ENCODE measurements at places on chromosomes 3 and 15.
A peak's percentile ranks its signal among the peaks of the same experiment; 100 is the strongest.

GRCh38 chr3:21020043-21020442, 731.0 kb downstream of the ZNF385D start:
- no peak for DNase-seq

DNA sequence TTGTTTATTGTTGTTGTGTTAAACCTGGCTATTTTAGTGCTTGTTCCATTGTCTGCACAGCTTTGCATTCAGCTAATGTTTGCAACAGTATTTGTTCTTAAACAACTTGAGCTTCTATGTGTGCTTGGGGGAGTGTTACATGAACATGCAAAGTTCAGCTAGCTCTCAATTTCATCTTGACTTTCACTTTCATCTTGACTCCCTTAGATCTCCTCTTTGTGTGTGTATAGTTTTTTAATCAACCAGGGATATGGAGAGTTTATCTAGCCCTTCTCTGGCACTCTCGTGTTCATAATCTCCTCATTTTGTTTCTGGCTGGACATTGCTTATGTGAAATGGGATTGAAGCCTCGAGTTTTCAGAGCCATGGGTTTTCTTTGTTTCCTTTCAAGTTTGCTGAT, 212.4 kb upstream of the ZBTB20 start:
- DNase-seq = no peak

- DNase-seq = no peak
Observed at GRCh38 chr3:111785034-111785433, 74.0 kb upstream of the PHLDB2 start.

DNA sequence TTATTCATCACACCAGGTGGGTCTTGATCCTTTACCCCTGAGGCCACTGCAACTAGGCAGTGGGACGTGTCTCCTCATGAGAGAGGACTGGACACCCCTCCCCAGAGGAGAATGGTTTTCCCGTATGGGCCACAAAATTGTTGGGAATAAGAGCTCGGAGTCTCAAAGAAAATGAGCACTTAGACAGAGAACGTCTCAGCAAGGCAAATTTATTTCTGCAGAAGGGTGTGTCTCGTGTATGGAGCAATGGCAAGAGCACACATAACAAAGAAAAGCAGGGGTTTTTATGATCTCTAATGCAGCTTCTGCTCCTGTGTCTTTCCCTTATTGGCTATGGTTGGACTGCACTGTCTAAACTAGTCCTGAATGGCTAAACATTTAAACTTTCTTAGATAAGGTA, 803.5 kb downstream of the PLOD2 start:
- DNase-seq = no peak

DNA sequence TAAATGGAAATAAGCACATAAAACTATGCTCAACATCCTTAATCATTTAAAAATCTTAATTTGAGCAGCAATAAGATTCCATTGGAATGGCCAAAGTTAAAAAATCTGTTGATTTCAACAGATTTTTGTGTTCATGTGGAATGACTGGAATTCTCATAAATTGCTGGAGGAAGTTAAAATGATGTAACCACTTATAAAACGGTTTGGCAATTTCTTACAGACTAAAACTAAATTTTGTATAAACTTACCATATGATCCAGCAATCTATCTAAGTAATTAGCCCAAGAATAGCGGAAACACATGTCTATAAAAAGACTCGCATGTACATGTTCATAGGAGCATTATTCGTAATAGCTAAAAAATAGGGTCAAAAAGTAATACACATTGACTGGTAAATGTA, 1713.6 kb downstream of the SI start:
- DNase-seq = no peak

- DNase-seq = no peak
Observed at GRCh38 chr3:107588217-107588616, 65.5 kb downstream of the BBX start.

DNA sequence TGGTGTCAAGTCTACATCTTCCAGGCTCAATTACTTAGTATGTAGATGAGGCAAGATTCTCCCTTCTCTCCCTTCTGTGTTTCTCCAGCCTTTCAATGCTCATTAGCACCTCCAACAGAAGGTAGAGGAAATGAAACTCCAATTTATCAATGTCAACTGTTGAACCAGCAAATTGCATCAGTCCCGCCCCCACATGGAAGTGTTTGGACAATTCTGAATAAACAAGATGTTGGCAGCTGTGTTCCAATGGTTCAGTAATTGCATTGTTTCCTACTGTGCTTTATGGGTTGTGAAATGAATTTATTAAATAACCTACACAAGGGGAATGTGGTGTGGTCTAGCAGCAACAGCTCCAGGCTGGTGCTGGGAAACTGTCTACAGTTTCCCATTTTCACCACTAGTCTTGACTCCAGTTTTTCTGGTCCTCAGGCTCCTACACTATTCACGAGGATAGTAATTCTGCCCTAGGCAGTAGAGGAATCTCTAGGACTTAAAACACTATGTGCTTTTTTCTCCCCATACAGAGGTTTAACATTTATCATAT, 91.9 kb downstream of the MB21D2 start:
- DNase-seq = peak; percentile 28

DNA sequence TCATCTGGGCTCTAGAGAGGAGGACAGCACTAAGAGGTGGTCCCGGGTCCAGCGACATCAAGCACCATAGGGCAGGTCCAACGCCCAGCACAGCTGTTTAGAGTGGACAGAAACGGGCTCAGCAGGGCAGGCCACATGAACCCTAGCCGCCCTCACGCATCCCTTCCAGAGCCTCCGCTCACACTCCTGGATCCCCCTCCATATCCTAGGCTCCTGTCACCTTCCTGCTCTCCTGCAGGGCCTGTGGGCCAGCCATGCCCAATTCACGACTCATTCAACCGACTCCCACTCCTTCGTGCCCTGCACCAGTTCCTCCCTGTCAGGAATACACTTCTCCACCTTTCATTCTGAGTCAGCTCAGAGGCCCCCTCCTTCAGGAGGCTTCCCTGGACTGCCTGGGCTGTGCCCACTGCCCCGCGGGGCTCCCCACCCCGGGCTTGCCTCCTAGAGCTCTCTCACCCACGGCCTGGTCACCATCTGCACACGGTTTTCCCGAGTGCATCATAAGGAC, 90.2 kb downstream of the LINGO1 start:
- no peak for DNase-seq

DNA sequence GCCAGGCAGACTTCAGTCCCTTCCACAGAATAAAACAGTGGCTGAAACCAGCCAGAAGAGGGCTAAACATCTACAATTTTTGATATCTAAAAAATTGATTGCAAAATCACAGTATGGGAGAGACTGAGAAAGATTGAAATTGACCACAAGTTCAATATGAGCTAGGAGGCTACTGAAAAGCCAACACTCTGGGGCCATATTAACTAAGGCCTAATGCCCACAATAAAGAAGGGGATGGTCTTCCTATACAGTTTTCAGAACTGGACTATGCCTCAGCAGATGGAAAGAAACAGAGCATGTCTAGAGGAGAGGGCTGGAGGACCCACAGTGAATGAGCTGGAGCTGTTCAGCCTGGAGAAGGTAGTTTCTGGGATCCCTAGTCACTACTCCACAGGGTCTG, 53.2 kb downstream of the WNT7A start:
- DNase-seq = no peak

- DNase-seq = no peak
Observed at GRCh38 chr3:42486814-42487565, 15.5 kb upstream of the VIPR1 start.

- DNase-seq = no peak
Observed at GRCh38 chr3:178686826-178687225, 150.6 kb downstream of the KCNMB2 start.

DNA sequence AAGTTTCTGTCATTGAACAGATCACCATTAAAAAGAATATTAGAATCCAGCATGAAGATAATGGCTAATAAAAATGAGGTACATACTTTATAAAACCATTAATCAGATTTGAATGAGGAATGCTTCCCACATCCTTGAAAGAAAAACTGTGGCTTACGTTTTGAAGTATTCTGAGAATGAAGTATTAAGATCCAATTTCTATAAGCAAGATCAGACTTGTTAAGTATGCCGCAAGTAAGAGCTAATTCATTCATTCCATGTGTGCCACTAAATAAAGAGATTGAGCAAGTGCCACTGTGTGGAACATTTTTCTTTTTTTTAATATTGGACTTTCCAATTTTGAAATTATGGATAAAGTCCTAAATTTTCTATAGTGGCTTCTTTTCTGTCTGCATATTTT, 30.6 kb downstream of the NMD3 start:
- DNase-seq = no peak

- DNase-seq = no peak
Observed at GRCh38 chr3:14906355-14906971, 40.9 kb upstream of the NR2C2 start.

DNA sequence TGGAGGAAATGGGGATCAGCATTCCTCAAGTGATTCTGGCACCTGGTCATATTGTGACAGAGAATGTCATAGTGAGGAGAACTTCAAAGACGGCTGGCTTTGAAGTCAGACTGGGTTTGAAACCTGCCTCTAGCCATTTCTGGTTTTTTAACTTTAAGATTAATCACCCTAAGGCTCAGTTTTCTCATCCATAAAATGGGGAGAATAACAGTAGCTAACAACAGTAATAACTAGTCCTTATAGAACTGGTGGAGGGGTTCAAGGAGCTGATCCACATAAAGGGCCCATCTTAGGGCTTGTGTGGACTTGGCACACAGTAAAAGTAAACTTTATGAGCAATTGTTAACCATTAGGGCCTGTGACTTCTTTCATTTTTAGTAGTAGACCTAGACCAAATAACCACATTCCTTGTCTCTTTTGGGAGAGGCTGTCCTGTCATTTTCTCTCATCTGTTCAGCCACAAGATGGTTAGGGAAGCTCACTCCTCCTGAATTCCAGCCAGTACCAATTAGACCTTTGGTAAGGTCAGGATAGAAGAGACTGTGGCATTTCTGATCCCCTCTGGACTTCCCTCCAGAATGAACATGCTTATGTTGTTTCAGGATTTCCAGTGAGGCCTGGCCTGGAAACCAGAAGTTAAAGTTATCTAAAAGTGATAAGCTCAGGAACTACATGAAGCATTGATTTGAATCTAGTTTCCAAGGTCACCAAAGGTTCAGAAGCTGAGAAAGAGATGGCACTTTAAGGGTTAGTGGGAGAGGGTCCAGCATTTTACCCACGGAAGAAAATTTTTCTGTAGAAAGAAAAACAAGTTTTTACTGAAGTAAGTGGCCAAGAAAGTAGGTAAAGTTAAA, 159.3 kb upstream of the DPH6 start:
- no peak for DNase-seq

- DNase-seq = no peak
Observed at GRCh38 chr3:105214590-105214989, 152.1 kb upstream of the ALCAM start.

DNA sequence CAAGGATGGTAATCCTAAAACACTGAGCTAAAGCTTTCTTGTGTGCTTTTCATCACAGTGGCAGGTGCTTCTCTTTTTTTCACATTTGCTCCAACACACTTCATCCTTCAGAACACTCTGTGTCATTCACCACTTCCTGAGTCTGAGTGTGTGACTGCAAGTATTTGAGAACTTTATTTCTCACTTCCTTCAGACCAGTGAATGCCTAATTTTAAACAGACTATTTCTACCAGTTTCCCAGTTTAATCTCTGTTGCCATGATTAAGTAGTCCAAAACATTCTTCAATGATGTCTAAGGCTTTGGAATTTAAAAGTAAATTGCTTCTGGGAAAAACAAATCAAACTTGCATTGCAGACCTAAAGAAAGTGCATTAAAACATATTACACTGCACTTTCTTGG, 541.2 kb downstream of the RBMS3 start:
- no peak for DNase-seq

DNA sequence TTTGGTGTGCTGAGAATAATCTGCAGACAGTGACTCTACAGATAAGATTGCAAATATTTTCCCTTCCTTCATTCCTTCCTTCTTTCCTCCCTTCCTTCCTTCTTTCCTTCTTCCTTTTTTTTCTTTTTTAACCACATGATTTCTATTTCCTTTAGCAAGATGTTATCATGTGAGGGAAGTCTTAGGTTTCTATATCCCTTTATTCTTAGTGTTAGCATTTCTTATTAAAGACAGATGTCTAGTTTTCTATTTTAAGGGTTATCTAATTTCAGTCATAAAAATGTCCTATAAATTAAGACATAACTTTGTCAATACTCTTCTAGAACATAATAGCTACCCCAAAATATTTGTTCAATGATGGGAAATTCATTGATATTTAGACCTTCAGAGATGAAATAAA, 470.9 kb downstream of the LPP start:
- DNase-seq = no peak

DNA sequence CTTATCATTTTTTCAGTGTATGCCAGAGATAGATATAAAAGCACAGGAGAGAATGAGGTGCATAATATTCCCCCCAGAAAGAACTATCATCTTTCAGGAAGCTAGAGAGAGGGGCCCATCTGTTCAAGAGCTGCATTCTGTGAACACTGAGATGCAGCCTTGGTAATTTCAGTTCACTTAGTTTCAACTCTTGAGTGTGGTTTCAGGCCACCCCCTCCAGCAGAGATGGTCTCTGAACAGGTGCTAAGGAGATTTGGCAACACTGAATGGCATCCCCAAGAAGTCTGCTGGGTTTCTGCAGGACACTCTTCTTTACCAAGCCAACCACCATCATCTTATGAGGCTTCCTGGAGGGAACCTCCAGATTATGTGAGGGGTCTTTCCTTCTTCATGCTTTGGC, 30.4 kb upstream of the LIMD1 start:
- no peak for DNase-seq

- DNase-seq = no peak
Observed at GRCh38 chr3:33115024-33115768, 1.4 kb downstream of the CRTAP start.

DNA sequence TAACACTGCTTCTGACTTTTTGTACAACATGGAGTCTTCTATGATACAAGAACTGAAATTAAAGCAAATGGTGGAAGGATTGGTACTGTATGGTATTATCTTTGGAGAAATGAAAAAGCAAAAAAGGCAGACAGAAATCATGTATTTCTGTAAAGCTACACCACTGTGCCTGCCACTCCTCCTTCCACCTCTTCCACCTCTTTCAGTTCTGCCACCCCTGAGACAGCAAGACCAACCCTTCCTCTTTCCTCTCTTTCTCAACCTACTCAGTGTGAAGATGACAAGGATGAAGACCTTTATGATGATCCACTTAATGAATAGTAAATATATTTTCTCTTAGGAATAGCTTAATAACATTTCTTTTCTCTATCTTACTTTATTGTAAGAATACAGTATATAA, 57.0 kb downstream of the CD200 start:
- DNase-seq = no peak

GRCh38 chr15:50280271-50280670, 14.7 kb upstream of the HDC start:
- no peak for DNase-seq

All from HepG2 (cell line).